ENCODE measurements at places on chromosomes 4 and X.

DNA sequence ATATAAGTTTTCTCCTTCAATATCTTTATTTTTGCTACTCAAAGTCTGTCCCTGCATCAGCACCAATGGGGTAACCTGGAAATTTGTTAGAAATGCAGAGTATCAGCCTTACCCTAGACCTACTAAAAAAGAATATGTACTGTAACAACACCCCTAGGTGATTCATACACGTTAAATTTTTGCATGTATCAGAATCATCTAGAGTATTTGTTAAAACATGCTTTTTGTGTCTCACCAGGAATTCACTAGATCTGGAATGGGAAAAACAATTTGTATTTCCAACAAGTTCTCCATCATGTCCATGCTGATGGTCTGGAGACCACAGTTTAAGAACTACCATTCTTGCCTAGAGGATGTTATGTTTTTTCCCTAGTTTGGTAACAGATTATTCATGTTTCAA lies 196.0 kb upstream of the EDNRA start:
- no peak for DNase-seq

DNA sequence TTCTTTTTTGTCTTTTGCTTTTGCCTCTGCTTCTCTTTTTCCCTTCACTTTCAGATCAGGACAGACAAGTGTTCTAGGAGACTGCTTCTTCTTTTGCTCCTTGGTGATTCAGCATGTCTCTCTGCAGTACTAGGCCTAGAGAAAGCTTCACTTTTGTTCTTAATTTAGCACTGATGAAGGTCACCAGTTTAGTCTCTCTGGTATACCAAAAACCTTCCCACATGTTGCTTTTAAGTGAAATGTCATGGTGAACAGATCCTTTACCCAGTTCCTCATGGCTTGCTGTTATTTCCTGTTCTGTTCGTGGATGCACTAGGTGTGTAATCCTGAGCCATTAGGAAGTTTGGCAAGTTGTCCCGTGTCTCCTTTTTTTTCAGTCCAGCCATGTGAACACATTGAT lies 53.3 kb downstream of the NBDY start:
- DNase-seq: no peak

DNA sequence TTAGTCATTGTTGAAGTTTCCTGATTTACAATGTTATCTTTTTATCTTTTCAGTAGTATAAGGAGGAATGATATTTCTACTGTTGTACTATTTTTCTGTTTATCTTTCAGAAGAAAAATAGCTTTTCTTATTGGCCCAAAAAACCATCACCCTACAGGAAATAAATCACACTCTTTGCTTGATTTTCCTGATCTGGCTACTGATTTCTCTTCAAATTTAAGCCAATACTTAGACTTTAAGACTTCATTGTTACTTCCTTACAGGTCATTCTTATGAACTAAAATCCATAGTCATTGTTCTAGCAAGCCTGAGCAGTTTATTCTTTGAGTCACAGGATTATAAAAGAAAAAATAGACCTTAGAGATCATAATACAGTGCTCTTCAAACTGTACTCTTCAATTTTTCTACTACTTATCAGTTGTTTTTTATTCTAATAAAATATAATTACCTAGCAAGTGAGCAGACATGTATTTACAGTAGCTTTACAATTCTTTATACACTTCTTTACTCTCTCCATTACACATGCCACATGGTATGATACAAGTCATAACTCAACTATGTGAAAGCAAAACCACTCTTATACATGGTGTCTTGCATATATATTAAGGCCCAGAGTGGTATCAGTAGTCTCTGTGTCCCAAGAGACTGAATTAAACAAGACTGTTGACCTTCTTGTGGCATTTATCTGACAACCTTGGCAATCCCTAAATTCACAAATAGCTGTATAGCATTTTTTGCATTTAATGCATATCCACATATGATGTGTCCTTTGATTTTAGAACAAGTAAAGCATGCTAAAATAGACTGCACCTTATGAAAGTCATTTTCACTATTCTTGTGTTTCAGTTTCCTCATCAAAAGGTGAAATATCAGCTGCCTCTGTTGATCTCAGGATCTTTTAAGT lies 47.9 kb downstream of the TET2 start:
- no peak for DNase-seq

GRCh38 chrX:80237072-80237471 lies 183.2 kb upstream of the TENT5D start:
- DNase-seq: no peak

DNA sequence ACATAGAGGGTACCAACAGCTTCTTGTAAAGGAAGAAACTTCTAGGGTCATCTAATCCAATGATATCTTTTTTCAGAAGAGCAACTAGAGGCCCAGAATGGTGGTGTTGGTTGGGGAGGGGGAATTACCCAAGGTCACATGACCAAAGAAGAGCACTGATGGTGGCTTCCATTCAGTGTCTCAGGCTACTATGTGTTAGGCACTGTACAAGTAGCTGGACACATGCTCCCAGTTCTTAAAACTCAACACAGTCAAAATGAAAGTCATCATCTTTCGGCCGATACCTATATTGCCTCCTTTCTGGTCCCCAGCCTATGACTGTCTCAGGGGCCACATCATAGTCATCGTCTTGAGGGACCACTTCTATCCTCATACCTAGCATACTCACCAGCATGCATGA lies 88.1 kb downstream of the ARHGAP6 start:
- DNase-seq: no peak

DNA sequence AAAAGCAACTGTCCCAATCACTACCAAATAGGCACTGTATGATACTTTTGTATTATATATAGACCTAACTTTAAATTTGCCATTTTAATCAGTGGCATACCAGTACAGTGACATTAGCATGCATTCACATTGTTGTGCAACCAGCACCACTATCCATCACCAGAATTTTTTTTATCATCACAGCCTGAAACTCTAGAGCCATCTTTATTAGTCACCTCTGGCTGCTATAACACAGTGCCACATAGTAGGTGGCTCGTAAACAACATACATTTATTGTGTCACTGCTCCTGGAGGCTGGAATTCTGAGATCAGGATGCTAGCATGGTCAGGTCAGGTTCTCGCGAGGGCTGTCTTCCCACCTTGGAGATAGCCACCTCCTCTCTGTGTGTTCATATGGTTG lies 188.4 kb upstream of the GALNT7 start:
- no peak for DNase-seq

- no peak for DNase-seq
Observed at GRCh38 chr4:26179316-26179760, 141.5 kb upstream of the RBPJ start.

GRCh38 chrX:12463052-12463451 lies 324.8 kb downstream of the FRMPD4 start:
- no peak for DNase-seq

DNA sequence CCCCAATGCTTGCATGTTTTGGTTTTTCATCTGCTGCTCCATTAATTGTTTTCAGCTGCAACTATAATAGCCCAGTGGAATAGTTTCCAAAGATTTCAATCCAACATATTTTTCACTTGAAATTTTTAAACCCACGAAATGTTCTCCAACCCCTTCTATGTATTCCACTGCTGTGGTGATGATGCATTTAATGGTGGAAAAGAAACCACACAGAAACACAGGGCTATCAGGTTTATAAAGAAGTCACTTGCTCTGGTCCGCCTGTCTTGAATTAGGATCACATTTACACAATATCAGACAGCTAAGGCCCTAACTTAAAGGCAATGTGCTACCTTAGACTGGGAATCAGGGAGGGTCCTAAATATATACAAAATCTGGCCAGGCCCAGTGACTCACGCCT lies 35.0 kb downstream of the OPHN1 start:
- DNase-seq: no peak

DNA sequence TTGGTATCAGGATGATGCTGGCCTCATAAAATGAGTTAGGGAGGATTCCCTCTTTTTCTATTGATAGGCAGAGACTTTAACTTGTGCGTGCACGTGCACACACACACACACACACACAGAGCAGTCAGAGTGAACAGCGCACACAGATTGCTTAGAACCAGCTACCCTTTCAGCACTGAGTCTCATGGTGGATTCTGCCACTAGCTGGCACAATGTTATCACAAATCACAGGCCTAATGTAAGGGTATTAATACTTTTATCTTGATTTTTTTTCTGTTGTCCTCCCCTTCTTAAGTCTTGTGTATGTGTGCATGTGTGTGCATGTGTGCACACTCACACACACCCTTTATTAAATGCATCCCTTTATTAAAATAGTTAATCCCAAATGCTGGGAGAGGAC lies 53.2 kb downstream of the HADH start:
- no peak for DNase-seq

DNA sequence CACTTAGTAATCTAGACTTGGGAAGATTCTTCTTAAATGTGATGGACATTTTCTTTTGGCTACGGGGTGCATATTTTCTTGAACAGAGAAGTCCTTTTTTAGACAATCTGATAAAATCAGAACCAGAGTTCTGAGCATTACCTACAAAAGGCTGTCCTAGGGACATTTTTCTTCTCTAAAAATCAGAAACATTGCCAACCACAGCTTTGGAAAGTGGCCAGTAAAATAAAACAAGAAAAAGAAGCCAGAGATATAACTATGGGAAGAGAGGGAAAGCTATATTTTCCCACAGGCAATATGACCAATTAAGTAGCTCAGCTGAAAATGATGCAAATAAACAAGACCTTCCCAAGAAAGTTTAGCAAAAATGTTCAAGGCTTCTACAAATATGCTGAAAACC lies 55.9 kb downstream of the MXRA5 start:
- DNase-seq: no peak

DNA sequence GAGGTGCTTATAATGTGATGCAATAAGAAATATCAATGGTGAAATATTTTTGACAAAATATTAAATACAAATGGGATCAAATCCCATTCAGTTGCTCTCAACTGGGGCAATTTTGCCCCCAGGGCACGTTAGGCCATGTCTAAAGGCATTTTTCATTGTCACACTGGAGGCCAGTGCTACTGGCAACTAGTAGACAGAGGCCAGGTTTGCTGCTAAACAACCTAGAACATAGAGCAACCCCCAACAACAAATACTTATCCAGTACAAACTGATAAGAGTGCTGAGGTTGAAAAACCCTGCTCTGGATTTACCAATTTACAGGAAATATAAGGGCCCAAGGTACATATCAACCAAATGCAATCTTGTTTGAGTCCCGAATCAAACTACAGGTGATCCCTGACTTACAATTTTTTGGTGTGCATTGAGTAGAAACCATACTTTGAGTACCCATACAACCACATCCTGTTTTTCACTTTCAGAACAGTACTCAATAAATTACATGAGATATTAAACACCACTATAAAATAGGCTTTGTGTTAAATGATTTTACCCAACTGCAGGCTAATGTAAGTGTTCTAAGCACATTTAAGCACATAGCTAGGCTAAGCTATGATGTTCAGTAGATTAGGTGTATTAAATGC lies 237.5 kb downstream of the HNRNPD start:
- DNase-seq: no peak

DNA sequence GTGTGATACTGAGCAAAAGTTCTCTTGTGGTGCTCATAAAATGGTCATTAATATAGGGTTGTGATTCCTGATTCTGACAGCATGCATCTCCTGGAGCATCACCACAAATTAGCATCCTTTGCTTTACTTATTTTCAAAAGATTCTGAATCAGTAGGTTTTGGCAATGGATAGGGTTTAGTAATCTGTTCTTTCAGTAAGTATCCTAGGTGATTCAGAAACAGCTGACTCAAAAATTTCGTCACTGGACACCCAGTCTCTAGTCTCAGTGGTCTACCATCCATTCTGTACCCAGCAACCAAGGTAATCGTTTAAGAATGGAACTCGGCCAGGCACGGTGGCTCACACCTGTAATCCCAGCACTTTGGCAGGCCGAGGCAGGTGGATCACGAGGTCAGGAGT lies 4.1 kb downstream of the CBLL2 start:
- DNase-seq: no peak

DNA sequence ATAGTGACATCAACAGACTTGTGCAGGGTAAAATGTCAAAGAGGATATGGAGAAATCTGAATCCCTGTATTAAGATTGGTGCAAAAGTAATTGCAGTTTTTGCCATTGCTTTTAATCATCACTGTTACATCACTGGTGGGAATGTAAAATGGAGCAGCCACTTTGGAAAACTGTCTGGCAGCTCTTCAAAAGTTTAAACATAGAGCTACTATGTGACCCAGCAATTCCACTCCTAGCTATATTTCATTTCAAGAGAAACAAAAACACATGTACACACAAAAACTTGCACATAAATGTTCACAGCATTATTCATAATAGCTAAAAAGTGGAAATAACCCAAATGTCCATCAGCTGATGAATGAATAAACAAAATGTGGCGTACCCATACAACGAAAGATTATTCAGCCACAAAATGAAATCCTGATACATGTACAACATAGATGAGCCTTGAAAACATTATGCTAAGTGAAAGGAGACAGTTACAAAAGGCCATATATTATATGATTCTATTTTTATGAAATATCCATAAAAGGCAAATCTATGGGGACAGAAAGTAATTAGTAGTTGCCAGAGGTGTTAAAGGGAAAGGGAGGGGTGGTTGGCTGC lies 106.4 kb downstream of the AMELX start:
- DNase-seq: no peak

DNA sequence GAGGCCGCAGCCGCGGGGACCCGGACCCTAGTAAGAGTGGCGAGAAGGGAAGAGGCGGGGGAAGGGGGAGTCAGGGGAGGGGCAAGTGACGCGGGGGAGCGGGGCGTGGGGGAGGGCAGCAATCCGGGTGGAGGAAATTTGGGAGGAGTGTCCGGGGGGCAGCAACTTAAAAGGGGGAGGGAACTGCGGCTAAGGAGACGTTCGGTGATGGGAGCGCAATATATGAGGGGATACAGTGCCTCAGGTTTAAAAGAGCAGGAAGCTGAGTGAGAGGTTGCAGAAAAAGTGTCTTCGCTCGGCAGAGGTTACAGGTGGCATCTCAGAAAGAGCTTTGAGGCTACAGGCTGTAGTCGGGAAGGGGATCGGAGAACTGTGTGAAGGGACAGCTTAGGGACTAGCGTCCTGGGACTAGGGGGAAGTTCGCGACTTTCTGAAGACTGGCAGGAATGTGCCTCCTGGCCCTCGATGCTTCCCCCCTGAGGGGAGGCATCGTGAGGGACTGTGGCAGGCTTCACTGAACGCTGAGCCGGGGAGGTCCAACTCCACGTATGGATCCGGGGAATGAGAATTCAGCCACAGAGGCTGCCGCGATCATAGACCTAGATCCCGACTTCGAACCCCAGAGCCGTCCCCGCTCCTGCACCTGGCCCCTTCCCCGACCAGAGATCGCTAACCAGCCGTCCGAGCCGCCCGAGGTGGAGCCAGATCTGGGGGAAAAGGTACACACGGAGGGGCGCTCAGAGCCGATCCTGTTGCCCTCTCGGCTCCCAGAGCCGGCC lies 519 bp downstream of the FOXO4 start:
- no peak for DNase-seq

DNA sequence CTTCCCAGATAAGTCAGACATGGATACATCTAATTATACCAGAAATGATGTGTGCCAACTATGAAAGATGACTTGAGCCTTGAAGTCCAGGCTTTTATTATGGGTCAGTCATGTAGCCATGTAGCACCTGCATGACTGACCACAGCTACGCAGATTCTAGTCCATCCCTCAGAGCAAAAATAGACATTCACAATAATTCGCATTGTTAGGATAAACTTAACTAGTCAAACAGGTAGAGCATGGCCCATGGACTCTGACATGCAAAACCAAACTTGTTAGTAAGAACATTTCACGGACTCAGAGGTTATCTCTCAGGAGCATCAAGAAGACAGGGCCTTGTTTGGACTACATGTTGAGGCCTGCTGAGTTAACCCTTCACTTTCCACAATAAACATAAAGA lies 132.6 kb downstream of the PWWP3B start:
- DNase-seq: no peak

All from Right ventricle myocardium superior (tissue), 1 donor.